Neural crest cell (in vitro differentiated cells): ENCODE measurements at places on chromosomes 1 and 21. TPM values are rescaled to one million over a fixed set of nuclear protein-coding genes. Genes with fewer than 3 reads are reported as not detected.

DNA sequence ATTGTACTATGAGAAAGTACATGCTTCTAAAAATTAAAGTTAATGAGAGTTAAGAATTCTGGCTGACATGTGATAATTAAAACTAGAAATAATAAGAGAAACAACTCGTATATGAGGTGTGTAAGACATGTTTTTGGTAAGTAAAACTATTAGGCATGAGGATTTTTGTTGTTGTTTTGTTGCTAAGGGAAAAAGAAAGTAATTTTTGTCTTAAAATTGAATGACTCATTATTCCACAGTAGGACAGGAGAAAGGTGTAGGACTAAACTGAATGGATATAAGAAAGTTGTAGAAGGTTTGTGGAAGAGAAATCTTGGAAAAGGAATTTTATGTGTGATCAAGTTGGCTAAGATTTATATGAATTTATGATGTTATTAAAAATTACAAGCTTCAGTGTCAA, 54.8 kb downstream of the TBX19 start:
- no peak overlapping the region for H3K4me3 ChIP-seq
- no peaks in the 10 kb centered on the region for H3K27me3 ChIP-seq
- no peak overlapping the region for H3K27ac ChIP-seq
- H3K36me3 ChIP-seq, result no peaks in the 10 kb centered on the region

The OR10K1 gene
- total RNA-seq, result not detected in 2 replicates

DNA sequence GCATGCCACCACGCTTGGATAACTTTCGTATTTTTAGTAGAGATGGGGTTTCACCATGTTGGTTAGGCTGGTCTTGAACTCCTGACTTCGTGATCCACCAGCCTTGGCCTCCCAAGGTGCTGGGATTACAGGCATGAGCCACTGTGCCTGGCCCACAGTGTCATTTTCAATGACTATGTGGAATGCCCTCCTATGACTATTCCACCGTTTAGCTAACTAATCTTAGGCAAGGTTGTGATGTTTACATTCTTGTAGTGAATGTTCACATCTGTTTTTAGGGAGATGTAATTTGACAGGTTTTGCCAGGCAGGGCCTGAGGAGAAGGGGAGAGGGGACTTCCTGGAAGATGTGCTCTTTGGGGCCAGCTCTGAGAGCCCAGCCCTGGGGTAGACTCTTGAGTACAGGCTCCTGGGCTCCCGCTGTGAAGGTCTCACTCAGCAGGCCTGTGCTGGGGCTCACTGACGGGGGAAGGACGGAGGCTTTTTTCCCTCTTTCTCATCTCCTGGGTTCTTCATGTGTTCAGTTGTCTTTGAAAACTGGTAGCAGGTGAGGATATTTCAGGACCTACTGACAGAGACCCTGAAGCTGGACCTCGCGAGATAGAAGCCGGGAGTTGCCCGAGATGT, 13.2 kb downstream of the COQ8A start:
- no peak overlapping the region for H3K4me3 ChIP-seq
- no peak for DNase-seq
- no peaks in the 10 kb centered on the region for H3K27me3 ChIP-seq

- DNase-seq, result no peak
- H3K27ac ChIP-seq, result peak overlapping the region; percentile 57
- H3K4me1 ChIP-seq, result peaks cover 41% of the 10 kb centered on the region
- H3K36me3 ChIP-seq, result peaks cover 6% of the 10 kb centered on the region
- H3K27me3 ChIP-seq, result peaks cover 3% of the 10 kb centered on the region
- H3K4me3 ChIP-seq, result peak overlapping the region; percentile 100
Observed at GRCh38 chr1:155174324-155175280, 953 bp downstream of the TRIM46 start.

DNA sequence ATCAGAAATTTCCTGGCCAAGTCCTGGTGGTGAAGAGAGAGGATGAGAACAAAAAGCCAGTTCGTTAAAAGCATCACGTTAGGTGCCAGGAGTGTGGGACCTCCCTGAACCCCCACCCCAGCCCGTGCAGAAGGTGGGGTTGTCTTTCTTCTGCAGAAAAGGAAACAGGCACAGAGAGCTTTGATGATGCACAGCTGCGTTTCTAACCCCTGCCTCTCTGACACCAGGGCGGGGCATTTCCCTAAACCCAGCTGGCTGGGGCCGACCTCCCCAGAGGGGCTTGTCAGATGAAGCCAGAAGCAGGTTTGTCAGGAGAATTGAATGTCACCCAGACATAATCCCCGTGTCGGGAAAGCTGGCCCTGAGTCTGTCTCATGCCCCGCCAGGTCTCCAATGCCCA, 189.3 kb upstream of the EDN2 start:
- H3K4me1 ChIP-seq, result peaks cover 18% of the 10 kb centered on the region
- H3K4me3 ChIP-seq, result no peak overlapping the region
- DNase-seq, result no peak
- H3K27me3 ChIP-seq, result peaks cover 19% of the 10 kb centered on the region

- peaks cover 3% of the 10 kb centered on the region for H3K27me3 ChIP-seq
- no peak overlapping the region for H3K4me3 ChIP-seq
- peaks cover 10% of the 10 kb centered on the region for H3K4me1 ChIP-seq
- no peaks in the 10 kb centered on the region for H3K36me3 ChIP-seq
- no peak for DNase-seq
Observed at GRCh38 chr1:111200802-111201161, 336 bp upstream of the DENND2D start.

The BMP8B gene
- 1.2 and 1.4 TPM in 2 replicates for total RNA-seq

DNA sequence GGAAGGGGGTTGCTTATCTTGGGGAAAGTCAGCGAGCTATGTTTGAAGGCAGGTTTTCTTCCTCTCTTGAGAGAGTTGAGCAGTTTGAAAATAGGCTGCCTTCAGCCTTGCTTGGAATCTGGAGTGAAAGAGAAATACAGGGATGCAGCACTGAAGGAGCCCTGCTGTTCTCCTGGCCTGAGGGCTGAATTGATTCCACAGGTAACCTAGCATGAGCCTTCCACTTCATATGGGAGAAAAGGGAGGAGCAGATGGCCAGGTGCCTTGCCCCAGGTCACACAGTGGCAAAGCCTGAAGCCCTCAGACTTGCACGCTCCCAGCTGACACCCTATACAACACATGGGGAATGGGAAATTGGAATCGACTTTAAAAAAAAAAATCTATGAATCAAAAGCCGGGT, 88.0 kb upstream of the WLS start:
- peaks cover 16% of the 10 kb centered on the region for H3K4me1 ChIP-seq
- H3K27me3 ChIP-seq, result no peaks in the 10 kb centered on the region
- H3K27ac ChIP-seq, result no peak overlapping the region

The TMPRSS15 gene
- total RNA-seq, result not detected in 2 replicates

The GBP6 gene
- not detected in 2 replicates for total RNA-seq

DNA sequence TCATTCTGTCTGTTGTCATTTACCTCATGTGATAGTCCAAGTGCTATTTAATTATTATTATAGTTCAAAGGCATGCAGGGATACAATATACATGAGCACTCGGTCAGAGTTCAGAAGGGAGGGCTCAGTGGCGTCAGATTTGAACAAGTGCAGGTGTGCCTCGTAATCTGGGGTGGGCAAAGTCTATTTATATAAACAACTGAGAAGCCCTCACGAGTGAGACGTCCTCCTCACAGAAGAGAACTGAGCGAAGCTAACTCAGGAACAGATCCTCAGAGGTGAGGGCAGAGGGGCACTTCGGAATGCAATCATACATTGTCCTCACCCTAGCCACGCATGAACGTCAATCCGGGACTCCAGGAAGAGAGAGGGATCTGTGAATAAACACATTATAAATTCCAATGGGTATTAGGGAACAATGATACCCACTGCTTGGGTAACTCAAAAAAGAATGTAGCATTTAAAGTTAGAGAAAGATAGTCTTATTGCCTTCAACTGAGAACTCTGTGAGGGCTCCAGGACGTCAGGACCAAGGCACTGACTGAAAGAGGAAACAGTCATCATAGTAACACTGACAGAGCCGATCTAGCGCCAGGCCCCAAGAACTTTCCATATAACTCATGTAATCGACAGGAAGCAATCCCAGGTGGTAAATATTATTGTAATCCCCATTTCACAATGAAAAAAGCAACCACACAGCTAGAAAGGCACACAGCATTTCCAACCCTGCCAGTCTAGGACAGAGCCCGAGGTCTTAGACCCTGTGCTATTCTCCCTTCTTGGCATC, 127.1 kb upstream of the B3GALT2 start:
- no peaks in the 10 kb centered on the region for H3K27me3 ChIP-seq
- no peaks in the 10 kb centered on the region for H3K4me1 ChIP-seq
- H3K36me3 ChIP-seq, result no peaks in the 10 kb centered on the region
- DNase-seq, result no peak

DNA sequence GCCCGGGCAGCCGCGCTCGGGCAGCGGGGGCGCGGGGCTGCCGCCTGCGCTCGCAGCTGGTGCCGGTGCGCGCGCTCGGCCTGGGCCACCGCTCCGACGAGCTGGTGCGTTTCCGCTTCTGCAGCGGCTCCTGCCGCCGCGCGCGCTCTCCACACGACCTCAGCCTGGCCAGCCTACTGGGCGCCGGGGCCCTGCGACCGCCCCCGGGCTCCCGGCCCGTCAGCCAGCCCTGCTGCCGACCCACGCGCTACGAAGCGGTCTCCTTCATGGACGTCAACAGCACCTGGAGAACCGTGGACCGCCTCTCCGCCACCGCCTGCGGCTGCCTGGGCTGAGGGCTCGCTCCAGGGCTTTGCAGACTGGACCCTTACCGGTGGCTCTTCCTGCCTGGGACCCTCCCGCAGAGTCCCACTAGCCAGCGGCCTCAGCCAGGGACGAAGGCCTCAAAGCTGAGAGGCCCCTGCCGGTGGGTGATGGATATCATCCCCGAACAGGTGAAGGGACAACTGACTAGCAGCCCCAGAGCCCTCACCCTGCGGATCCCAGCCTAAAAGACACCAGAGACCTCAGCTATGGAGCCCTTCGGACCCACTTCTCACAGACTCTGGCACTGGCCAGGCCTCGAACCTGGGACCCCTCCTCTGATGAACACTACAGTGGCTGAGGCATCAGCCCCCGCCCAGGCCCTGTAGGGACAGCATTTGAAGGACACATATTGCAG, 3.0 kb downstream of the ARTN start:
- peak overlapping the region; percentile 81 for H3K4me3 ChIP-seq
- DNase-seq, result peak; percentile 34
- peaks cover 59% of the 10 kb centered on the region for H3K27me3 ChIP-seq
- H3K4me1 ChIP-seq, result peaks cover 16% of the 10 kb centered on the region
- no peaks in the 10 kb centered on the region for H3K36me3 ChIP-seq
- no peak overlapping the region for H3K27ac ChIP-seq

DNA sequence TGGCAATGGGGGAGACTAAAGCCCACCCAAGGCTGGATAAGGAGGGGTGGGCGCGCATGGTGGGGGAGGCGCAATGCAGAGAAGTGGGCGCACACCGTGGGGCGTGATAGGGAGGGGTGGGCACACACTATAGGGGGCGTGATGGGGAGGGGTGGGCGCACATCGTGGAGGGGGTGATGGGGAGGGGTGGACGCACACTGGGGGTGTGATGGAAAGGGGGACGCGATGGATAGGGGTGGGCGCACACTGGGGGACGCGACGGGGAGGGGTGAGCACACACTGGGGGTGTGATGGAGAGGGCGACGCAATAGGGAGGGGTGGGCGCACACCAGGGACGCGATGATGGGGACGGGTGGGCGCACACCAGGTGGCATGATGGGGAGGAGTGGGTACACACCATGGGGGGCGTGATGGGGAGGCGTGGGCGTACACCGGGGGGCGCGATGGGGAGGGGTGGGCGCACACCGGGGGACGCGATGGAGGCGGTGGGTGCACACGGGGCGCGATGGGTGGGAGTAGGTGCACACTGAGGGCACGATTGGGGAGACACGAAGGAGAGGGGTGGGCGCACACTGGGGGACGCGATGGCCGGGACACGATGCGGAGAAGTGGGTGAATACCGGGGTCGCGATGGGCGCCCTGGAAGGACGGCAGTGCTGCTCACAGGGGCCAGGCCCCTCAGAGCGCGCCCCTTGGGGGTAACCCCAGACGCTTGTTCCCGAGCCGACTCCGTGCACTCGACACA, 929 bp downstream of the SUMO3 start:
- no peak for DNase-seq
- H3K4me3 ChIP-seq, result peak overlapping the region; percentile 91
- H3K36me3 ChIP-seq, result peaks cover 8% of the 10 kb centered on the region
- peaks cover 9% of the 10 kb centered on the region for H3K4me1 ChIP-seq
- no peak overlapping the region for H3K27ac ChIP-seq
